Naive thymus-derived CD8-positive, alpha-beta T cell (primary cell): ENCODE measurements at places on chromosomes 2 and 18.

DNA sequence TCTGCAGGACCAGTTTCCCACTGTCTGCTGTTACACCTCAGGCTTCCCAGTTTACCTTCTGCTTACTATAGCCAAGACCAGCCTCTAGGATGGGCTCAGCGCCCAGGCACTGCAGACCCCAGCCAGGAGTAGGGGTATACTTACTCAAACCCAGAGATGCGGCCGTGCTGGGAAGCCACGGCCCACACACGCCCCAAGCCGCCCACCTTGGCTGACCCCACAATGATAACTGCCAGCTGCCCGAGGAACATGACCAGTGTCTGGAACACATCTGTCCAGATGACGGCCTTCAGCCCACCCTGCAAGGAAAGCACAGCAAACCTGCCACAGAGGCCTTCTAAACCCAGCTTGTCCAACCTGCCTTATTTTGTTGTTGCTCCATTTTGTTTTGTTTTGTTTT is 6.6 kb upstream of the ATRAID start:
- DNase-seq: no peak

GRCh38 chr18:28582724-28583123 is 405.8 kb upstream of the CDH2 start:
- DNase-seq: no peak

GRCh38 chr2:170818036-170818751 is 1.5 kb downstream of the GAD1 start:
- DNase-seq: no peak

DNA sequence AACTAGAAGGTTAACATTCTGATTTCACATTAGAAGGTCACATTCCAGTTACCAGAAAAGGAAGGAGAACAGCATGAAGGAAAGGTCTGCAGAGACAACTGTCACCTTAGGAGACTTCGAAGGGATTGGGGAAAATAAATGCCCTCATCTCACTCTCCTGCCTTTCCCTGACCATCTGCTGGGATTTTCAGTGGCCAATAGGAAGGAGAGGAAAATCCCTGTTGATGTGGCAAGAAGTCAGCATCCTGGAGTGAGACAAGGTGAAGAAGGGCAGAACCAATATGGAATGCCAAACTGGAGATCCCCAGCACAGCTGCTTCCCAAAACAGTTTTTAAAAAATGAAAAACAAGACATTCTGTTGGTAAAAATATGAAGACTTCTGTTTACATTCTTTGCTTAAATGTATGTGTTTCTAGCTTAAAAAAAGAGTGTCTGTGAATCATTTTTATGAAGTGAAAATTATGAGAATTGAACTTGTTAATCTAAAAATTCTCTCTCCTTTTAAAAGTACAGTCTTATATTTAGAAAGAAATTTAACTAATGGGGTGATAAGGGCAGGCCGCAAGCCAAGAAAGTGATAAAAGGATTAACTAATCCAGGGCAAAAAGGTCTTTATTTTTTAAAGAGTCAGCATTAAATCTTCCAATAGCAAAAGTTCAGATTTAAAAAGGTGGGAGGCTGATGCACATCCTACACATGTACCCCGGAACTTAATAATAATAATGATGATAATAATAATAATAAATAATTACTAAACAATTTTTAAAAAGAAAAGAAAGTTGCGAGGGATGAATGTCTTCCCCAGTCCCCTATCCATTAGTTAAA is 160.6 kb upstream of the DOK6 start:
- no peak for DNase-seq

GRCh38 chr2:11309706-11310105 is 34.7 kb downstream of the ROCK2 start:
- no peak for DNase-seq

GRCh38 chr2:27024812-27025211 is 8.0 kb upstream of the TMEM214 start:
- DNase-seq: no peak
